ENCODE measurements at places on chromosomes 1 and 21. TPM values are rescaled to one million over a fixed set of nuclear protein-coding genes. Genes with fewer than 3 reads are reported as not detected.
A peak's percentile ranks its signal among the peaks of the same experiment; 100 is the strongest.

Gene IRF6
- polyA plus RNA-seq: 0.75 TPM

Gene COL9A2
- polyA plus RNA-seq: 1.9 TPM

DNA sequence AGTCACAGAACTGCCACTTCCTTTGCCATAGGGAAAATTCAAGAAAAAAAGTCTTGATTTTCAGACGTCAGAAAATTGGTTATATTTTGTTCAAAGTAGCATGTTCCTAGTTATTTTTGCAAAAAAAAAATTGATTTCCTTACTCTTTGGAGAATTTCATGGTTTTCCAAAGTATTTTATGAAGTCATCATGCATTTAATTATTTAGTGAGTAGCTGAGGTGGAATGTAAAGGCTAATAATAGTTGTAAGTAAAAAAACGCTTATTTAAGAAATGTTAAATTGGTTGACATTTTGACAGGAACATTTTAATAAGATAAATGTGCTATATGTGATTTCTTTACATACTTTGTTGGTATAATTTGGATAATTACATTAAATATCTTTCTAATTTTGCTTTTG, 20.8 kb downstream of the TSEN15 start:
- no peak for DNase-seq

DNA sequence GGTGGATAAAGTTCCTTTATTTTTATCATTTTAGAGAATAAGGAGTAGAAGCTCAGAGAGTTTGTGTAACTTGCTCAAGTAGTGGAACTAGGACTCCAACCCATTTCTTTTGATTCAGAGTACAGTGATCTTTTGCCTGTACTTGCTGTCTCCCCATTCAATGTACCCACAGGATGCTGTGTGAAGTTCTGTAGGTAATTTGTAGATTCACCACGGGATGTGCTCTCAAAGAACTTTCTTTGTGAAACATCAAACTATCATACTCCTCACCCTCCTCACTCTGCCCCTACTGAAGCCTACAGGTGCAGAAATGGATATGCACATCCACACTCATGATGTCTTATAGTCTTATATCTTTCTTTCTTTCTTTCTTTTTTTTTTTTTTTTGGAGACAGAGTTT, 65.8 kb upstream of the HSPA13 start:
- no peak for DNase-seq

DNA sequence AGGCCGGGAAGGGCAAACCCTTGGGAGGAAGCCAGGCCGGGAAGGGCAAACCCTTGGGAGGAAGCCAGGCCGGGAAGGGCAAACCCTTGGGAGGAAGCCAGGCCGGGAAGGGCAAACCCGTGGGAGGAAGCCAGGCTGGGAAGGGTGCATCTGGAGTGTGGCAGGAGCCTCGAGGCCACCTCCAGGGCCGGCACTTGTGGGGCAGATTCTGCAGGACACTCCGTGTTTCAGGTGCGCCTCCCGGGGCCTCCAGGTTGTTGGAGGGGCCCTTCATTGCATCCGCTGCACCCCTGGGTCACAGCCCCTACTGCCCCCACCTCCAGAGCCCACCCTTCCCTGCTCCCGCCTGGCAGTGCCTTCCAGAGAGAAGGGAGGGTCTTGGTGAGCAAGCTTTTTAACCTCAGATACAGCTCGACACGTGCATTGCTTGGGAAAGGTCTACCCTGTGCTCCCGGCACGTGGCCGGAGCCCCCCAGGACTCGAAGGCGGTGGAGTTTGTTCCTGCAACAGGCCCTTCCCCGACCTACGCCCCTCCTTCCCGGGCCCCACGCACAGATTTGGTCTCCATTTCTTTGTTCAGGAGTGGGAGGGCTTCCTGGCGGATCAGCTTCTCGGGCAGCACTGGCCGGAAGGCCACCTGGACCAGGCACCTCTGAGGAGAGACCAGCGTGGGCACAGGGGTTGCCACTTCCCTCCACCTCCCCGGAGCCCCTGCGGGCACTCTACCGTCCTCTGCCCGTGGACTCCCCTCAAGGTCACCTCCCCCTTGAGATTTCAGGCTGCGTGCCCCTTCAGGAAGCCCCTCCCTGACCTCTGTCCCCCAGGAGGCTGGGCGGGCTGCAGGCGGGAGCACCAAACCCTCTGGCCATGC, 9.4 kb upstream of the TMEM52 start:
- no peak for DNase-seq

GRCh38 chr1:17425806-17426600, 13.5 kb downstream of the RCC2 start:
- DNase-seq: no peak

DNA sequence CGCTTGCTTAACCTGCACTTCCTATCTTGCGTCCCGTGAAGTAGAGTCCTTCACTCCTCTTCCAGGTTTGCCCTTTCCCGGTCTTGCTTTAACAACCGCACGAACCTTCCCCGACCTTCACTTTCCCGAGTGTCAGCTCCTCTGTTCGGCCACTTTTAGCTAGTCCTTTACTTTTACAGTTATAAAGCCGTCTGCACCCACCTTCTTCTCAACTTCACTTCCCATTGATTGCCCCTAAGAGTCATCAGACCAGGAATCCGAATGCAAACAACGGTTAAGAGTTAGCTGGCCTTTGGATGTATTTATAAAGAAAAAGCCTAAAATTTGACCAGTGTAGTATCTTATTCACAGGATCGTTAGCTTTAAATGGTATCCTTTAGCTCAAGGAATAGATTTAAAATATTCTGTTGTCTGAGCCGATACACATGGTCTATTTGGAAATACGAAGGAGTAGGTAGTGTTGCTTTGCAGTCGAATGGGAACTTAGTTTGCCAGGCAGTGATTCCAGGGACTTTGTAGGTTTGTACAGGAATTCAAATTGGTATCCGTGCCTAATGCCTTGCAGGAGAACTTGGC, 1.4 kb downstream of the PPP2R5A start:
- peak; percentile 17 for DNase-seq
